Activated CD4-positive, alpha-beta memory T cell treated with anti-CD3 and anti-CD28 coated beads, Interleukin-2, amount 10 ng/mL, durations not matched to agents 7 days and 5 days (primary cell): ENCODE measurements at places on chromosomes 16 and 17. TPM values are rescaled to one million over a fixed set of nuclear protein-coding genes. Genes with fewer than 3 reads are reported as not detected.

The RHOT2 gene
- total RNA-seq, result 140 TPM

The CCL17 gene
- not detected for total RNA-seq

DNA sequence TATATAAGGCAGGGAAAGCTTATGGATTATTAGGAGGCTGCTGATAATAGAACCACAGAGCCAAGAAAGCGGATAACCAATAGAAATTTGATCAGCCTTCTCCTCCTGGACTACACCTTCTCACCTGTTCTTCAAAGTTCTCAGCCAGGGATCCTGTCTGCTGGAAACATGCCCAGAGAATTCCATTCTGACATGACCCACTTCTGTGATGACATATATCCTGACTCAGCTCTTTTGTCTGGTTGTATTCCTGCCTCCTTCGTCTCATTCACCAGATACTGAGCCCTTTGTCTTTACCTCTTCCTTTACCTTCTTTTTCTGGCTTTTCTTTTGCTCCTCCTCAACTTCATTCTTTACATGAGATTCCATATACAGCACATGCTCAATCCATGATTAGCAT lies 576.1 kb downstream of the CDH11 start:
- DNase-seq, result no peak

- no peak for DNase-seq
These were observed 96.6 kb downstream of the CYB561 start for GRCh38 chr17:63349478-63350000.

DNA sequence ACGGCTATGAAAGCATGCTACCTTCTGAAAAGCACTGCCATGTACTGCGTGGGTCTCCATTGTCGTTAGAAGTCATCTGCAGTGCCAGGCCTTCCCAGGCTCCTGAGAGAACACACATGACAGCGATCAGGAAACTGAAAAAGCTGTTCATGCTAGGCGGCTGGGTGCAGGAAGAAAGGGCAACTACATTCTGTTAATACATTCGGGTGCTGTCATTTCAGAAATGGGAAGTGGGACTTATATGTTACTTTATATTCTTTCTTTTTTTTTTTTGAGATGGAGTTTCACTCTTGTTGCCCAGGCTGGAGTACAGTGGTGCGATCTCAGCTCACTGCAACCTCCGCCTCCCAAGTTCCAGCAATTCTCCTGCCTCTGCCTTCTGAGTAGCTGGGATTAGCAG lies 19.9 kb downstream of the CFAP20 start:
- no peak for DNase-seq

GRCh38 chr17:81090361-81091136 lies 55.6 kb downstream of the BAIAP2 start:
- peak; percentile 56 for DNase-seq

DNA sequence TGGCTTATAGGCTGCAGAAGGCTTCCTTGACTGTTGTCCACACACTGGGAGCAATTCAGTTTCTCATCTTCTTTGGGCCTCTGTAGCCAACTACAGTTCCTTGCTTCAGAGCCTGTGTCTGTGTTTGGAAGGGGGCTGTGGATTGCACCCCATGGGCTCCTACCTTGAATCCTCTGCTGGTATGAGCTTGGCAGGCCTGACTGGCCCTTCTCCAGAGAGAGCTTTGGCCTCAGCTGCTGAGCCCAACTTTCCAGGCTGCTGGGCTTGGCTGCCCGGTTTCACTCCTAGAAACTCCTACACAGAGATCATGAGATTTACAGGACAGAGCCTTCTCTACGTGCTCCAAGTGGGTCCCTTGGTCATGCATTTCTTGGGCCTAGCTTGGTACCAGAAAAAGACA lies 354.4 kb downstream of the SNX29 start:
- DNase-seq, result no peak
